ENCODE measurements at places on chromosomes 11 and 22. TPM values are rescaled to one million over a fixed set of nuclear protein-coding genes. Genes with fewer than 3 reads are reported as not detected.

DNA sequence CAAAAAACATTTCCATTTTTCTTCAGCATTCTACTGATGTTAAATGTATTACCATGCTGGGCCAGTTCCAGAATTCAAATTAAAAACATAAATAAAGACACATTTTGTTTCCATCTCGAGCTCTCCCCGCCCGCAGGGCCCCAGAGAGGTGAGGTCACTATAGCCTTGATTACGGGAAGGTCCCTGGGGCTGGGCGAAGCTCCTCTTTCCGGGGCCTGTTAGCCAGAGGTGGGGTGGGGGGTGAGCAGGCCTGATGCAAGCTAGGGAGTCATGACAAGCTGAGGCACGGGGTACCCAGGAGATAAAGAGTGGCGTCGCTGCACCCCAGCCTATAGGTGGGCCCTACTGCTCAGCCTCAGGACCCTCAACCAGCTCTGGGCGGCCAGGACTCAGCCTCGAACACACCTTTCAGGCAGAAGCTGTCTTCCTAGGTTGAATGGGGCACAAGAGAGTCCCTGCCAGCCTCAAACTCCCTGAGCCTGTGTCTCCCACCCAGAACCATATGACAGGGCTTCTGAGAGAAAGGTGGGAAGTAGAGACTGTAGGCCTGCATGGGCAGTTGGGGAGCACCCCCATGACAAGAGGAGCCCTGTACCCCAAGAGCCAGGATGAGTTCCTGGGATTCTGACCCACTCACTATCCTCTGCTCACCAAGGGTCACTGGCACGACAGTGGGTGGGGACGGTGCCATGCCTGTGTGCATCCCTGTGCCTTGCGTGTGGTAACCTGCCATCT is 34.8 kb downstream of the KCNQ1OT1 start:
- DNase-seq, result no peak

DNA sequence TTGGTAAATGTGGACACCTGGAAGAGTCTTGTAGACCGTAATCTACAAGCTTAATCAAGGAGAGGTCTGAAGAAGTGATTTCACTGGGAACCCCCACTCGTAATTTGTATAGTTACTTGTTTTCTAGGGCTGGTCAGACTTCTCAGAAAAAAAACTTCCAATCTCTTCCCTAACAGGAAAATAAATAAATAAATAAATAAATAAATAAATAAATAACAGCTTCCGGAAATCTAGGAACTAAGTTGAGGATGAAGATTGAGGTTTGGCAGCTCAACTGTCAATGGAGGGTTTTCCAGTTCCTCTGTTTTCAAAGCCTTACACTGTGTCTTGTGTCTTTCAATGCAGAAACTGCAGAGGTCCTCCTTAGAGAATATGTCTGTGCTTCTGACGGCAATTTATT is 17.7 kb upstream of the TYR start:
- no peak for DNase-seq

DNA sequence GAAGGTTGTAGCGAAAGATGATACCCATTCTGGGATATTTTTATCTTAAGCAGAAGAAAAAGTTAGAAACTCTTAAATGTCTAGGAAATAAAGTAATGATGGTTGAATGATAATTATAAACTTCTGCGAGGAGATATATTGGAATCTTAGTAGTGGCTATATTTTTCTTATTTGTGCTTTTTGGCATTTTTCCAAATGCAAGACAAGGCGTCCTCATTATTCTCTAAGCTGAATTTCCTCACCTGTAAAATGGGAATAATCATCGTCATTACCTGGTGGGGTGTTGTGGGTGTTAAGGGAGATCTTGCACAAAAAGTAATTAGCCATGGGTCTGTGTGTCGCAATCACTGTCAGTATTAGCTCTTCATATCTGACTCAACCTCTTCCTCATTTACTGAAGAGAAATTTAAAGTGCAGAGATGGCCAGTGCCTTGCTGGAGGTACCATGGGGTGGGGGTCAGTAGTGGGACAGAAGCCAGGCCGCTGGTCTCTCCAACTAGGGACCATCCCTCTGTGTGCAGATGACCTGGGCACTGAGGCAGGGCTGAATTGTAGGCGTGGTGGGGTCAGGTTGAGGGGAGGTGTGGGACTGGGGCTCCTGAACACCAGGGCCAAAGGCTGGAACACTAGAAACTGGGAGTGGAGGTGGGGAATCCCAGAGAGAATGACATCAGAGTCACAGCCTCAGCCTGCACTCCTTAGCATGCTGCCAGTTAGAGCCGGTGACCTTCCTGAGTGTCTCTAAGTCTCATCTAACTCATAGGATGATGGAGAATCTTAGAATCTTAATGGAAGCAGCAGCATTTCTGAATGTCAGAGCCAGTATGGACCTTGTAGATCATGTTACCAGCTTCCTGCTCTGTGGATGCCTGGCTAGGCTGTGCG is 4.1 kb downstream of the PITPNM1 start:
- no peak for DNase-seq

DNA sequence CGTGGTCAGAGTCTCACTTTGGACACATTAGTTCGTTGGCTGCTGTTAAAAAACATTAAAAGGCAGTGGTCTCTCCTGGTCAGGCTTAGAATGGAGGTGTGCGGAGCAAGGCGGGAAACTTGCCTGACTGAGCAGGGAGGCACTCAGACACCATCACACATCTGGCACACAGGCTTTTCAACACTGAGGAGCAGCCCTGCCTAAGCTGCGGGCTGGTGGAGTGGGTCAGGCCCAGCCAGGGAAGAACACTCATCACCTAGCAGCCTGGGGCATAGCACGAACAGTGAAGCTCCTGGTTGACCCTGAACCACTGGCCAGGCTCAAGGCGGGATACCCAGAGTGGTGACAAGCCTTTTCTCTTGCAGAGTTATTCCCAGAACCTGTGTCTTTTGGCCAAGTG is 4.2 kb downstream of the KAT5 start:
- no peak for DNase-seq

DNA sequence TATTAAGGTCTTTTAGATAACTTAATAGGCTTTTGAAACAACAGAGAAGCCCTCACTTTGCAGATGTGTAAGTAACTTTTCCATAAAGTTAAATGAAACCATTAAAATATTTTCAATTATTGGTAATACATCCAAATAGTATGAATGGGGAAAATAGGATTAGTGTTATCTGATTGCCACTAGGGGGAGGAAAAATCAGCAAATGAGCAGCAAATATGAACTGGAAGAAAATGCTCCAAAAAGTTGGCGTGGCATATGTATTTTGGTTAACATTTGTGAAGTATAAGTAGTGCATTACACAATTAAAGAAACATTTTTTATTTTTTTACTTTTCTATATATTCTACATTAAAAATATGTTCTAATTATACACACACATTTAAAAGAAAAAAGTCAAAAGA is 259.8 kb upstream of the ANO5 start:
- DNase-seq, result no peak

- DNase-seq, result no peak
Measured at GRCh38 chr22:38133331-38133730, 22.8 kb upstream of the BAIAP2L2 start.

The DCHS1 gene
- 6.4 TPM for total RNA-seq

The C22orf42 gene
- total RNA-seq, result not detected

The TSGA10IP gene
- total RNA-seq, result not detected

DNA sequence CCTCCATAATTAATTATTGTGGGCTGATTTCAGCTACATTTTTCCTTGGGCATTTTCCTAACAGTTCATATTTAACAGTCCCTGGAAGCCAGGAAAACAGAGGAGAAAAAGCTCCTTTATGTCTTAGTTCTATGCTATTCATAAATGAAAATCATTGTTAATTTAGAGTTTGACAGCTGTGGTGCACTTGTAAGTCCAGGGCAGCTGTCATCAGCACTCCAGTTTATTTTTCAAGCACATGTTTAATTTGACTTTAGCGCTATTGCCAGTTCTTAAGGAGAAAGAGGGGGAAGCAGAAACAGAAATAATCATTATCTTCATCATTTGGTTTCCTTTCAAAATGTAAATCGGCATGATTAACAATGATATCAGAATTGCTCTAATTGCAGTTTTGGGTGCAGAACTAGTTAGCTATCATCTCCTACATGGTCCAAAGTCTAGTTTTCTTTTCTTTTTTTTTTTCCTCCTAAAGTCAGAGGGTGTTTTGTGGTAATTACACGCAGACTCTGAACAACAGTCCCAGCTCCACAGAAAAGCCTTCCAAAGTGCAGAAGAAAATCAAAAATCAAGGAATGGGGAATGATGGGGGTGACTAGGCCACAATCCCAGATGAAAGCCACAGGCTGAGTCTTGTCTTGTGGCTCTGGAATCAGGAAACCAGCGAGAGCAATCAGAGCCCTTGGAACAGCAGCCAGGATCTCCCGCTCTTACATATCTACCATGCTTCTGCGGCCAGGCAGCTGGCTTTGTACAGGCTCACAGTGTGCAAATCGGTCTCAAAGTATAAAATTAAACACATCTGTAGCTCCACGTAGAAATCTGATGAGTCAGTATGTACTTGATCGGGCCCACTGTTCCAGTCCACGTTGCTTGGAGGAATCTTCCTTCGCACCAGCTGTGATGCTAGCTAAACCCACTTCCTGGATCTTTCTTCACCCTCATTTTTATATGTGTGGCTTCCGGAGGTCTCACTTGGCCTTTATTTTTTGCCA is 91.9 kb downstream of the SPON1 start:
- no peak for DNase-seq

DNA sequence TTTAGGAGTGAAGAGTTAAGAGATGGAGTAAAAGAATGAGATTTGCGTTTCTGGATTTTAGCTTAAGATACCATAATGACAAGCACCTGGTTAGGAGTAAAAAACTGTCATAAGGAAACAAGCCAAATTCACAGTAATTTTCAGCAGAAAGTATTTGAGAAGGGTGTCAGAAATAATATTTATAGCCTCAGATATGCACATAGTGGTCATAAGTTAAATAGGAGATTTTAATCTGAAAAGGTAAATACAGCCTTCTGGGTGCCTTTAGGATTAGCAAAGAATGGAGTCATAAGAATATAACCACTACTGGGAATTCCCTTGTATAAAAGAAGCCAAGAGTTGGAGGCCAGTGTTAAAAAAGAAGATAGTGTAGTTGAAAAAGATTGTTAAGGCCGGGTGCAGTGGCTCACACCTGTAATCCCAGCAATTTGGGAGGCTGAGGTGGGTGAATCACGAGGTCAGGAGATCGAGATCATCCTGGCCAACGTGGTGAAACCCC is 160.1 kb downstream of the SWAP70 start:
- DNase-seq, result no peak

The ZNF280A gene
- not detected for total RNA-seq

GRCh38 chr11:39209981-39210380 is 2249.5 kb downstream of the LRRC4C start:
- DNase-seq, result no peak

GRCh38 chr11:128291835-128292234 is 295.5 kb downstream of the ETS1 start:
- peak; percentile 72 for DNase-seq

The APOA4 gene
- not detected for total RNA-seq

The JAML gene
- total RNA-seq, result 116 TPM

The HEPHL1 gene
- total RNA-seq, result not detected

GRCh38 chr11:118152020-118152551 is 537 bp downstream of the SCN4B start:
- DNase-seq, result no peak

GRCh38 chr22:28791841-28792490 is 8.4 kb downstream of the XBP1 start:
- no peak for DNase-seq

DNA sequence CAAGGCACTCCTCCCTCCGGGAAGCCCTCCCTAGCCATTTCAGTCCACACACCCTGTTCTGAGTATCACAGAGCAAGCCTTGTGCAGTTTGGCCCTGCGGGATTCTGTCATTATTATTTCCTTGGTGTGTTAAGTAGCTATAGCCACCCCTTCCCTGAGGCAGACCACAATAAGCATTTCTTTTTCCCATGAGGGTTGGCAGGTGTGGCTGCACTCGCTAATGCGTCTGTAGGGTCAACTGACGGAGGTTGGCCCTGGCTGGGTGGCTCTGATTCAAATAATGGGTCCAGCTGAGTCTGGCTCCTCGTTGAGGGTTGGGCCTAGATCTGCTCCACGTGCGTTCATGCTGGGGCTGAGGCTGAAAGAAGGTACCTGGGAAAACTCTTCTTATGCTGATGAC is 5.1 kb downstream of the F2 start:
- DNase-seq, result no peak

The CRACR2B gene
- 0.55 TPM for total RNA-seq

DNA sequence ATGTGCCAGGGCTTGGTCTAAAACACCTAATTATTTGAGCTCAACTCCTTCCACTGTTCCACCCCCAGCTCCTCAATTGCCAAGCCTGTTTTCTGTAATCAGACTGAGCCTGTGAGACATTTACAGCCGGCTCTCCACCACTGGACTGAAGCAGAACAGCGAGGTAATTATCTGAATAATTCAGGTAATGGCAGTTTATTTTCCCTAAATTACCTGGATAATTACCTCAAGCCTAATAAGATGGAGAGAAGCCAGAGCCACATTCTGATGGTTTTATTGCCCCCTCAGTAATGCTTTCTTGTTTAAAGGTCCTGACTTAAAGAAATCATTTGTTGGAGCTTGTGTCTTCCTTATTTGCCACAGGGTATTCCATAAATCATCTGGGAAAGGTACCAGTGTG is 64.2 kb downstream of the FZD4 start:
- DNase-seq, result no peak

The PARVG gene
- 194 TPM for total RNA-seq

- DNase-seq, result no peak
Measured at GRCh38 chr11:37558619-37559210, 960.7 kb upstream of the RAG2 start.

The P2RX6 gene
- 1.1 TPM for total RNA-seq

The TENM4 gene
- 0.28 TPM for total RNA-seq

The SLC22A8 gene
- not detected for total RNA-seq
